Left lung (tissue), 14 donors: ENCODE measurements at places on chromosomes 3 and 15.

DNA sequence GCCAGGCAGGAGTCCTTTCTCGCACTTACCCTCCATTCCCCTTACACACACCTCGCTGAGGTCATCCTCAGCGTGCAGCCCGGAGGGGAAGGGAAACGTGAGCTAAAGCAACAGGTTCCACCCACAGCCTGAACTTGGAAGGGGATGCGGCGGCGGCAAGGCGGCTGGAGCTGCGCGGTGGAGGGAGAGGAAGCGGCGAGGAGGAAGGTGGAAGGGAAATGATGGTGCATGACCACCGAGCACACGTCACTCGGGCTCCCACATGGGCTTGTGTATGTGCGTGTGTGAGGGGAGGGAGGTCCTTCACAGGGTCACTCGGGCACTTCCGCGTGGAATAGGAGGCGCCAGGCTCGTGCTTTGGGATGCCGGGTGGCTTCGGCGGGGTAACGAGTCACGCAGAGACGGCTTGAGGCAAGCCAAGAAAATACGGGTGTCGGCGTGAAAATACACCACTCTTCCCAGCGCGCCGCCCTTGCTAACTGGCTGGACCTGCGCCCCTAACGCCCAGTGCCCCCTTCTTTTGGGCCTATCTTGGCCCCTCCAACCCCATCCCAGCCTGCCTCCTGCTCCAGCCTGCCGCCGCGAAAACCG, 225.5 kb upstream of the IL12A start:
- DNase-seq = no peak

- no peak for DNase-seq
Measured at GRCh38 chr3:52172262-52172757, 18.1 kb upstream of the POC1A start.

DNA sequence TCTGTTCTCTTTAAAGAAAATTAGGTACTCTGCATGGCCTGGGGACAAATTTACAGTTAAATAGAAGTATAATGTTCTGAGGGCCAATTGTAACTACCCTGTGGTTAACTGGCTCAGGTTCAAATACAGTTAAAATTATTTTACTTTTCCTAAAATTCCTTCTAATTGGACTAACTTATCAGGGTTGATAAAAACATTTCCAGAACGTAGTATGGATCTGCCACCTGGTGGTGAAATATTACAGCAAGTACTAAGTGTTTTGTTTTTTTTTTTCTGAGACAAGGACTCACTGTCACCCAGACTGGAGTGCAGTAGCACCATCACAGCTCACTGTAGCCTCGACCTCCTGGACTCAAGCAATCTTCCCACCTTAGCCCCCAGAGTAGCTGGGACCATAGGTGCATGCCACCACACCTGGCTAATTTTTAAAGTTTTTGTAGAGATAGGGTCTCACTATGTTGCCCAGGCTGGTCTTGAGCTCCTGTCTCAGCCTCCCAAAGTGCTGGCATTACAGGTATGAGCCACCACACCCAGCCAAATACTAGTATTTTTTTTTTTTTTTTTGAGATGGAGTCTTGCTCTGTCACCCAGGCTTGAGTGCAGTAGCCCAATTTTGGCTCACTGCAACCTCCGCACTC, 29.2 kb downstream of the NEO1 start:
- peak; percentile 58 for DNase-seq

GRCh38 chr15:55694652-55695150, 48.3 kb downstream of the PRTG start:
- no peak for DNase-seq

- no peak for DNase-seq
Measured at GRCh38 chr3:110021659-110022058, 684.3 kb upstream of the DPPA4 start.

DNA sequence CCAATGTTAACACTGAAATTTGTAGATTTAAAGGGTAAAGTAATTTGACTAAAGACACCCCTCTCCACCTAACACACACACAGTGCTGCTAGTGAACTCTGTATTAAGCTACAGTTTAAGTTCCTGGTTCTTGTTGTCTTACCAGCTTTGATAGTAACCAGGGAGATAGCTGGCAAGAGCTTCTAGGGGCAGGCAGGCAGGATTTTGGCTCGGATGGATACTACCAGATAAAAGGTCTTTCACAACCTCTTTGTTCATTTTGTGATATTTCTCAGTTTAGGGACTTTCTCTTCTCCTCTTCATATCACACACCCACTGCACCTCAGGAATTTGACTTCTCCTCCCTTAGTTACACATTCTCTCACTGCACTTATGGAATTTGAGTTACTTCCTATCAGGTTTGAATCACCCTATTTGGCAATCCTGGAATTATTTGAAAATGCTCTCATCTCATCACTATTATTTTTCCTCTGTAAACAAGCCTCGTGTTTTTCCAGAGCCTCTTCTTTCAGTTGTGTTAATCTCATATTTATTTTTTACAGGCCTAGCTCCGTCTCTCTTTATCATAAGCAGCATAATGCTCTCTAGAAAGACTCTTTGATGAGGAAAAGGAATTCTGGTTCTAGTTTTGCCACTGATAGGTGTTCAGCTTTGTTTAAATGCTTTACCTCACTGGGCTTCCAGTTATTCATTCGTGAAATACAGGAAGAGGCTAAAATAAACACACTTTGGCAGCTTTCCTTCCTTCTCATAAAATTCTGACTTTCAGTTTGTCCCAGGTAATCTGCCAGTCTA, 23.0 kb upstream of the CLDN1 start:
- DNase-seq = no peak

GRCh38 chr3:112132088-112132487, 960 bp downstream of the GCSAM start:
- DNase-seq = no peak
